ENCODE measurements at places on chromosomes 16 and 17. TPM values are rescaled to one million over a fixed set of nuclear protein-coding genes. Genes with fewer than 3 reads are reported as not detected.

DNA sequence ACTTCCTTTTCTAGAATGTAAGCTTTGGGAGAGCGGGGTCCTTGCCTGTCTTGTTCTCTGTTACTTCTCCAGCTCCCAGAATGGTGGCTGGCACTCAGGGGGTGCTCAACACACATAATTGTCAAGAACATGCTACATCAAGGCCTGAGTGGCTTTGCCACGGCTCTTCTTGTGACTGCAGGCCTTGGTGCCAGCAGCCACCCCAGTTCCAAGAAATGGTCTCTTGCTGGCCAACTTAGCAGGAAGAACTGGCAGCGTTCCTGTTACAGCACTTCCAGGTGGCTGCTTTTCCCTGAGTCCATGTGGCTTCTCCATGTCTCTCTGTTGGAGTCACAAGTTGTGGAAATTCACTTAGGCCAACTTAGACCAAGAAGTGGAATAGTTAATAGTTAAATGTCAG is 36.1 kb downstream of the PRKCB start:
- no peak for DNase-seq

DNA sequence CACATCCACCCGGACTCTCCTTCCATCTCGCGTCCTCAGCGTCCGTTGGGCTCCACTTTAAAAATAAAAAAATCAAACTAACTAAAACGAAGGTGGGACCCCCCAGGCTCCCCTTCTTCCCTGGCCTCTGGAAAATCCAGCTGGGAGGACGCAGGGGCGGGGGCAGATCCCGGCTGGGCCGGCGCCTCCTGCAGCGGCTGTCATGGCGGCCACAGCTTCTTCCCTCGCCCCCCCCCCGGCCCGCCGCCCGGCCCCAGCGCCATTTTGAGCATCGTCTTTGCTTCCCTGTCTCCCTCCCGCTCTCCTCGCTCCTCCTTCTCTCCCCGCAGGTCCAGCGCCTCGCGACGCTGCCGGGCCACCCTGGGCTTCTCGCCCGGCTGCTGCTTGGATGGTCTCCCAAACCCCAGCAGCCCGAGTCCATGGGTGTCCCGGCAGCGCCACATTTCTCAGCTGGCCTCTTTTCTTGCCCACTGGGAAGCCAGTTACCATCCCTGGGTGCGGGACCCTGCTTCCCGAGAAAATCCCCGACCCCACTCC is 3.3 kb downstream of the HOXB2 start:
- DNase-seq, result no peak

Gene PYY
- not detected for total RNA-seq

GRCh38 chr17:72163474-72163873 is 42.7 kb downstream of the SOX9 start:
- no peak for DNase-seq

DNA sequence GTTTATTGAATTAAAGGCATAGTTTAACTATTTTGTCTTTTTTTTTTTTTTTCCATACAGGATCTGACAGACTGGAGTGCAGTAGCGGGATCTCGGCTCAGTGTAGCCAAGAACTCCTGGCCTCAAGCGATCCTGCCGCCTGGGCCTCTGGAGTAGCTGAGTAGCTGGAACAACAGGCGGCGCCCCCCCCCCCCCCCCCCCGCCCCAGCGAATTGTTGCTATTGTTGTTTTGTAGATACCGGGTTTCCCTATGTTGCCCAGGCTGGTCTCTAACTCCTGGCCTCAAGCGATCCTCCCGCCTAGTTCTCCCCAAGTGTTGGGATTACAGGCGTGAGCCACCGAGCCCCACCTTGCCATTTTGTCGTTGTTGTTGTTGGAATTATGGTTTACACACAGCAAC is 1.3 kb upstream of the CENPV start:
- DNase-seq, result no peak

Gene KRTAP4-3
- not detected for total RNA-seq

GRCh38 chr17:36824678-36825101 is 112.6 kb upstream of the LHX1 start:
- no peak for DNase-seq

- no peak for DNase-seq
Observed at GRCh38 chr16:74652249-74652648, 14.4 kb downstream of the RFWD3 start.

DNA sequence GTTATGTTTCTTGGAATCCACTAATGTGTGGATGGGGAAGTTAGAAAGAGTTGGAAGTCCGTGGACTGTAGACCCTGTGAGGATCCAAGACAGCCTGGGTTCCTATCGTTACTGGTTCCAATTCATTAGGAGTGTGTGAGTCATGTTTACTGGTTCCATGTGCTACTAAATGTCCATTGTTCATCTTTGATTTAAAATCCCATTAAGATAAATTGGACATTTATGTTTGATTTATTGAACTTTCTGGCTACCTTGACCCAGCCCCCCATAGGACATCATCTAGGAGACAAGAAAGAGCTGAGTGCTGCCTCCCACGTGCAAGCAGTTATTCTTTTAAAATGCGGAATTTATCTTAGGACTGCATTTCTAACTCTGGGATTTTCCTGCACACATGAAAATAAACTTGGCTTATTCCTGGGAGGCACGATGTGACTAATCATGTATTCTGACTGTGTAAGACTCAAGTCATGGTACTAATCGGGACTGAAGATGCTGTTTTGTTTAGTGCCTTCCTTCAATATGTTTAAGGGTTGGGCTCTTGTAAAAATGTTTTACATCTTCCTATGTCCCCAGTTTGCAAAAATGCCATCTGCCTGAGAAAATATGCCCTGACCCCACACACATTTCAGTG is 53.4 kb downstream of the RGS9 start:
- DNase-seq, result no peak
